Left lung (tissue), 14 donors: ENCODE measurements at places on chromosomes 3 and 15. TPM values are rescaled to one million over a fixed set of nuclear protein-coding genes. Genes with fewer than 3 reads are reported as not detected.

DNA sequence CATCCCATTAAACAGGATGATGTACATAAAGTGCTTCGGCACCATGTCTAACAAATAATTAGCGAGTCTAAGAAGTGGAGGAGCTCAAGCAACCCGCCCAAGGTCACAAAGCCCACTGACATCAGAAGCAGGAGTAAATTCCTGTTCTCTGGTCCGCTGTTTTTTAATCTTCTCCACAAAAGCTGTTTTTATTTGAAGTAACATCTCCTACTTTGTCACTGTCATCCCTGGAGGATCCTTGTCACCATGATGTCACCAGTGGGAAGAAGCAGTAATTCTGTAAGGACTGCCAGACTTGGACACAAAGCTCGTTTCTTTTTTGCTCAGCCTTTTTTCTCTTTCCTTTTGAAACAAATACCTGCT, 216.2 kb downstream of the STT3B start:
- no peaks in the 10 kb centered on the region for H3K4me1 ChIP-seq
- H3K27ac ChIP-seq = no peak overlapping the region
- H3K4me3 ChIP-seq = no peak overlapping the region
- DNase-seq = no peak
- H3K27me3 ChIP-seq = no peaks in the 10 kb centered on the region
- no peaks in the 10 kb centered on the region for H3K36me3 ChIP-seq

DNA sequence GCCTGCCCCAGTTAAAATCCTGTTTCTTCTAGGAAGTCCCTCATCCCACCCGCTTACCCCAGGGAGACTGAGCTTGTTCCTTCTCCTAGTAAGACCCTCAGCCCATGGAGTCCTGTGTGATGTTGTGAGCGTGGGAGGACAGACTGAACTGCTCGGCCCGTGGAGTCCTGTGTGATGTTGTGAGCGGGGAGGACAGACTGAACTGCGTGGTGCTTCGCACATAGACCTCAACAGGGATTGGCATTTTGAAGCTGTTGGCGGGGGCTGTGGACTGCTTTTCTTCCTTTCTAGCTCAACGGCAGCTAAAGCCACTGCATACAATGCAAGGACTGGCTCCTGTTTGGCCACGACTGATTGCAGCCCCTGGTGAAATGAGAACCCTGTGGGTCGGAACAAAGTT, 1.6 kb upstream of the SPTBN5 start:
- H3K27ac ChIP-seq = no peak overlapping the region
- no peaks in the 10 kb centered on the region for H3K27me3 ChIP-seq
- H3K36me3 ChIP-seq = peaks cover 36% of the 10 kb centered on the region
- H3K4me3 ChIP-seq = no peak overlapping the region
- DNase-seq = no peak

DNA sequence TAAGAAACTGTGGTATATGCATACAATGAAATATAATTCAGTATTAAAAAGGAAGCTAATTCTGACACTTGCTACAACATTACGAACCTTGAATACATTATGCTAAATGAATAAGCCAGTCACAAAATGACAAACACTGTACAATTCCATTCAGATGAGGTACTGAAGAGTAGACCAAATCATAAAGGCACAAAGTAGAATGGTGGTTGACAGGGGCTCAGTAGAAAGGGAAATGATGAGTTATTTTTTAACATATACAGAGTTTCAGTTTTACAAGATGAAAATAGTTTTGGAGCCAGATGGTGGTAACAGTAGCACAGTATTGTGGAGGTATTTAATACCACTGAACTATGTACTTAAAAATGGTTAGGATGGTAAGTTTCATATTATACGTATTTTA, 254.6 kb upstream of the RBMS3 start:
- H3K27me3 ChIP-seq = no peaks in the 10 kb centered on the region
- H3K4me1 ChIP-seq = no peaks in the 10 kb centered on the region
- no peak for DNase-seq
- H3K27ac ChIP-seq = no peak overlapping the region
- no peak overlapping the region for H3K4me3 ChIP-seq

GRCh38 chr3:167203062-167203461, 177.0 kb downstream of the ZBBX start:
- no peak for DNase-seq
- no peaks in the 10 kb centered on the region for H3K27me3 ChIP-seq
- no peaks in the 10 kb centered on the region for H3K36me3 ChIP-seq

The GOLGA8R gene
- total RNA-seq = 4.0 TPM

The FOXB1 gene
- total RNA-seq = not detected

DNA sequence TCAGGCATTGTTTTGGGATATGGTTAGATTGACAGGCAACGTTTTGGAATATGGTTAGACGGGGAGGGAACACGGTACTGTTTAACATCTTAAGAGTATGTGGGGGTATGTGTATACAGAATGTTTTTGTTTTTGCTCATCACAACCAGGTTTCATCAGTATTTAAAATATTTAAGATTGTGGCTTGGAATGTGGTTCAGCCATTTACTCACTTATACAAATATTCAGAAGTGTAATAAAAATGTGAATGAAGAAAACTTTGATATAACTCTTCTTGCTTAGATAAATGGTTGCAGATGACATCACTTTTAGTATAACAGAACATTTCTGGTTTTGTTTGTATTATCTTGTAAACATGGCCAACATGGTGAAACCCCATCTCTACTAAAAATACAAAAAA, 3.9 kb upstream of the PAK2 start:
- H3K4me3 ChIP-seq = no peak overlapping the region
- H3K27me3 ChIP-seq = no peaks in the 10 kb centered on the region
- H3K27ac ChIP-seq = no peak overlapping the region
- no peak for DNase-seq

The DISP2 gene
- 2.5 TPM for total RNA-seq

The ZNF860 gene
- 2.3 TPM for total RNA-seq

- no peaks in the 10 kb centered on the region for H3K4me1 ChIP-seq
- no peak overlapping the region for H3K27ac ChIP-seq
- H3K36me3 ChIP-seq = no peaks in the 10 kb centered on the region
- H3K27me3 ChIP-seq = no peaks in the 10 kb centered on the region
- no peak for DNase-seq
- H3K4me3 ChIP-seq = no peak overlapping the region
Measured at GRCh38 chr15:93235269-93235668, 146.3 kb upstream of the RGMA start.

DNA sequence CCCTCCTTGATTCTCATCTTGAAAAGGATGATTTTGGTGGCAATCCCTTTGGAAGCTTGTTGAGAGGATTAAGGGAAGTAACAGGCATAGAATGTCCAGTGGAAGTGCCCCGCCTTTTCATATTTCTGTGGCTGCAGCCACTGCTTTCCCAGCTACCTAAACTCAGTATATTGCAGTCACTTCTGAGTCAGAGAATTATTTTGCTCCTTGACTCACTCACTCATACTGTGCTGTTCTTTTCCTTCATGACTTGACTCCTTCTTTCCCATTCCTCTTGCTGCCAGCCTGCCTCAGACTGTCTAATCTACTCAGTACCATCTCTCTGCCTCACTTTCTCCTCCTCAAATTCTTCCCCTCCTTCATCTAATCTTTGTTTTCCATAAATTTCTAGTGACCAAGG, 26.5 kb upstream of the POLR2M start:
- no peak for DNase-seq
- H3K27me3 ChIP-seq = no peaks in the 10 kb centered on the region
- no peak overlapping the region for H3K4me3 ChIP-seq

The CHCHD6 gene
- 11.8 TPM for total RNA-seq

The FBXW12 gene
- total RNA-seq = not detected

DNA sequence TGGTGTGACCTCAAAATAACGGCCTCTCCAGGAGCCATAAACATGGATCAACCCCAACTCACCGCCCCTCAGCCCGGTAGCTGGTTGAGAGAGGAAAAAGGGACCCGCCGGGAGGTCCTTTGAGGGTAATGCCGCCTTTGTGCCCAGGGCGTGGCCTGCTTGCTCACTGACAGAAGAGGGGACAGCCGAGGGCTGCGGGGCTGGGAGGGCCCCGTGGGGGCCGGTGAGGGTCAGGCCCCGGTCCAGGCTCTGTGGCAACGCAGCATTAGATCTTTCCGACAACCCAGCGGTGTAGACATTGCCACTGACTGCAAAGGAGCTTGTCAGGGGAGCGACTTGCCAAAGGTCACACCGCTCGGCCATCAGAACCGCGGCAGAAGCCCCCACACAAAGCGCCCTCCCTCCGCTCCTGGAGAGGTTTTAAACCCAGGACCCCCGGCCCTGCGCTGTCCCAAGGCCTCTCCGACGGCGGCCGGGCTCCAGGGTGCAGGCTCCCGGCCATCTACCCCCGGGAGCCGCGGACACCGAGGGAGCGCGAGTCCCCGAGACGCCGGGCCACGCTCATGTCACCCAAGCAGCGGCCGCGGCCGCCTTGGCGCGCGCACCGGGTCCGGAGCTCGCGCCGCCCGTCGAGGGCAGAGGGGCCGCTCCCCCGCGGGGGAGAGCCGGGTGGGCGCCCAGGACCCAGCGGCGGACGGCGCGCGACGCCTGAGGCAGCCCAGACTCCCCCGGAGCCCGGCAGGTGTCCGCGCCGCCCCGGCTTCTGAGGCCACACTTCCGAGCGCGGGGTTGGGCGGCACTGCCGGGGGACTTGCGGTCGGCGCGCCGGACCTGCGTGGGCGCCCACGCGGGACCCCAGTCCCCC, 975 bp downstream of the PCSK6 start:
- peak overlapping the region; percentile 4 for H3K4me3 ChIP-seq
- H3K27ac ChIP-seq = no peak overlapping the region
- DNase-seq = no peak
- no peaks in the 10 kb centered on the region for H3K36me3 ChIP-seq
- H3K27me3 ChIP-seq = peaks cover 70% of the 10 kb centered on the region
- no peaks in the 10 kb centered on the region for H3K4me1 ChIP-seq

DNA sequence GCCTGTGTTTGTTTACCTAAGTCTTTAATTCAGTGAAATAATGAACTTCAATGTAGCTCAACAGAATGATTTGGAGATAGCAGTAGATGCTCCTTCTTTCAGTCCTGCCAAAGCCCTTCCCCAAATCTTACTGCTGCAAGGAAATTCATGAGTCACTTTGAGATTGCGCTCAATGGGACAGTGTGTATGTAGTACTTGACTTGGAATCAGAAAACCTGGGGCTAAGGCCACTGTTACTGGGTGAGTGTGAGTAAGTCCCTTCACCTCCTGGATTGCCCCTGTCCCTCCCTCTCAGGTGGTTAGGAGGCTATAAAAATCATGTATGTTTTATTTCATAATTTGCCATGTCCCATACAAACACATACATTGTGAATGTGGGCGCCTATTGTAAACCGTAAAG, 29.9 kb downstream of the ATP13A5 start:
- H3K4me3 ChIP-seq = no peak overlapping the region
- DNase-seq = no peak
- H3K27ac ChIP-seq = no peak overlapping the region
- no peaks in the 10 kb centered on the region for H3K4me1 ChIP-seq
- H3K27me3 ChIP-seq = no peaks in the 10 kb centered on the region
- no peaks in the 10 kb centered on the region for H3K36me3 ChIP-seq

DNA sequence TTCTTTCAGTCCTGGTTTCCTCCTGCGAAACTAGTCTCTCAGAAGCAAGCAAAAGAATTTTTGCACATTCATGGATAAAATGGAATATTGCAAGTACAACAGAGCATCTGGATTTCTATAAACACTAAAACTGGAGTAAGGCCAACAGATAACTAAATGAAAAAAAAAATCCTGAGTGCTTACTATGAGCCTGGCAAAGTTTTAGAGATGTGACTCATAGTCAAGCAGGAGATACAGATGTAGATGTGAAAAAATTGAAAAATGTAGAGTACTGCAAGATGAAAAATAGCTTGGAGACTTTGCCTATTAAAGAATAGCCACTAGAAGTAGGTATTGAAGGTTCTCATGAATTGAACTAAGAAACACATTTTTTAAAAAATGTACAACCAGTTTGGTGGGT, 397.4 kb downstream of the OTOL1 start:
- no peaks in the 10 kb centered on the region for H3K36me3 ChIP-seq
- H3K4me1 ChIP-seq = no peaks in the 10 kb centered on the region
- DNase-seq = no peak
- H3K4me3 ChIP-seq = no peak overlapping the region

GRCh38 chr3:61562042-61562720, 810 bp downstream of the PTPRG start:
- H3K27ac ChIP-seq = peak overlapping the region; percentile 95
- H3K36me3 ChIP-seq = no peaks in the 10 kb centered on the region
- H3K27me3 ChIP-seq = peaks cover 70% of the 10 kb centered on the region
- peak; percentile 75 for DNase-seq

- H3K4me3 ChIP-seq = no peak overlapping the region
- H3K27me3 ChIP-seq = no peaks in the 10 kb centered on the region
- no peaks in the 10 kb centered on the region for H3K36me3 ChIP-seq
Measured at GRCh38 chr3:62097121-62097520, 276.2 kb downstream of the FEZF2 start.

GRCh38 chr3:8567784-8568575, 66.4 kb downstream of the LMCD1 start:
- H3K4me3 ChIP-seq = no peak overlapping the region
- H3K27ac ChIP-seq = no peak overlapping the region
- peaks cover 9% of the 10 kb centered on the region for H3K4me1 ChIP-seq
- no peaks in the 10 kb centered on the region for H3K36me3 ChIP-seq
- H3K27me3 ChIP-seq = no peaks in the 10 kb centered on the region

The IL5RA gene
- 0.50 TPM for total RNA-seq

- H3K27me3 ChIP-seq = peaks cover 62% of the 10 kb centered on the region
- no peaks in the 10 kb centered on the region for H3K36me3 ChIP-seq
- peaks cover 18% of the 10 kb centered on the region for H3K4me1 ChIP-seq
- DNase-seq = no peak
- H3K4me3 ChIP-seq = no peak overlapping the region
Measured at GRCh38 chr3:27715863-27716262, 6.3 kb downstream of the EOMES start.

DNA sequence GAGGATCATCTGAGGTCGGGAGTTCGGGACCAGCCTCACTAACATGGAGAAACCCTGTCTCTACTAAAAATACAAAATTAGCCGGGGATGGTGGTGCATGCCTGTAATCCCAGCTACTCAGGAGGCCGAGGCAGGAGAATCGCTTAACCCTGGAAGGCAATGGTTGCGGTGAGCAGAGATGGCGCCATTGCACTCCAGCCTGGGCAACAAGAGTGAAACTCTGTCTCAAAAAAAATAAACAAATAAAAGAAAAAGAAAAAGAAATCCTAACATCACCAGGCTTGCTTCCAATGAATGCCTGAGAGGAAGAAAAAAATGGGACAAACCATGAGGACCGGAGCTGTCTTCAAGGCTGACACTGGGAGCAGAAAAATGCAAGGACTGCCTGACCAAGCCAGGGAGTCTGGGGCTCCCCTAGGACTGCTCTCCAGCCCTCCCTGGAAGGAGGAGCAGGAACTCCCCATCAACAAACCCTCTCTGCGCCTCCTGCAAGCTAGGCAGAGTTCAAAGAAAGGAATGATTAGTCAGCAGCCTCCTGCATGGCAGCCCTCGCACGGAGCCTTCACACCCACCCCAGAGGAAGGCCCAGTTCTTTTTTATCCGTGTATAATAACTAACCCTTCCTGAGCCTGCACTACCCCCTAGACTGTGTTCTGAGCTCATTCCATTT, 55.4 kb downstream of the NUP210 start:
- H3K4me1 ChIP-seq = no peaks in the 10 kb centered on the region
- no peak overlapping the region for H3K27ac ChIP-seq
- H3K4me3 ChIP-seq = no peak overlapping the region
- peak; percentile 20 for DNase-seq
